ENCODE measurements at places on chromosomes 16 and 17. TPM values are rescaled to one million over a fixed set of nuclear protein-coding genes. Genes with fewer than 3 reads are reported as not detected.

HAS3 gene
- 1.1 TPM for total RNA-seq

GRCh38 chr16:64864232-64864809, 257.5 kb downstream of the CDH11 start:
- no peak for DNase-seq

- DNase-seq: no peak
These were observed 2.9 kb upstream of the EPX start for GRCh38 chr17:58189436-58190146.

DNA sequence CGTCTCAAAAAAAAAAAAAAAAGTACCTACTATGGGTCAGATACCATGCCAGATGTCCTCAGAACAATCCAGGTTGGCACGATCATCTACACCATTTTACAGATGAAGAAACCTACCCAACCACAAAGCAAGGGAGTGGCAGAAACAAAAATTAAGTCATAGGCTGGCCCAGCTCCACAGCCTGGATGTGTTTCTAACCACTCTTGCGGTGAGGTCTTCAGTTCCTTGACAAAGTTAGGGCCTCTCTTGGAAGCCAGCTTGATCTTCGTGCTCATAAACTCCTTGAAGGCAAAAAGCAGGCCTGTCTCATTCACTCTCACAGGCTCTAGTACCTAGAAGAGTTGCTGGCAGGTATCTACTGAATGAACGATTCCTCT, 6.2 kb downstream of the GGA2 start:
- no peak for DNase-seq

GRCh38 chr17:72691586-72691985, 400.9 kb downstream of the SLC39A11 start:
- no peak for DNase-seq
